ENCODE measurements at places on chromosomes 11 and 22. TPM values are rescaled to one million over a fixed set of nuclear protein-coding genes. Genes with fewer than 3 reads are reported as not detected.

GRCh38 chr11:132140056-132140455 lies 769.6 kb downstream of the NTM start:
- DNase-seq, result no peak

MUC5AC gene
- not detected for total RNA-seq

- peak; percentile 21 for DNase-seq
Measured at GRCh38 chr11:4125141-4125540, 30.5 kb downstream of the RRM1 start.

GRCh38 chr11:125062931-125063428 lies at the start of gene SLC37A2:
Gene SLC37A2, plus strand, starts transcription at chr11:125063305. Its CDS starts 63 bp downstream, at chr11:125063368.
- DNase-seq, result peak; percentile 37

- DNase-seq, result peak; percentile 6
Measured at GRCh38 chr11:122863704-122864326, 18.7 kb upstream of the JHY start.

GRCh38 chr22:46800102-46800857 lies 37.8 kb downstream of the TBC1D22A start:
- no peak for DNase-seq

OR52E8 gene
- not detected for total RNA-seq

GRCh38 chr11:131907371-131907770 lies 537.0 kb downstream of the NTM start:
- no peak for DNase-seq

GRCh38 chr11:36278531-36279282 lies 10.5 kb downstream of the COMMD9 start:
- DNase-seq, result no peak

GRCh38 chr11:6640985-6641701 lies 14.5 kb downstream of the DCHS1 start:
- no peak for DNase-seq

DNA sequence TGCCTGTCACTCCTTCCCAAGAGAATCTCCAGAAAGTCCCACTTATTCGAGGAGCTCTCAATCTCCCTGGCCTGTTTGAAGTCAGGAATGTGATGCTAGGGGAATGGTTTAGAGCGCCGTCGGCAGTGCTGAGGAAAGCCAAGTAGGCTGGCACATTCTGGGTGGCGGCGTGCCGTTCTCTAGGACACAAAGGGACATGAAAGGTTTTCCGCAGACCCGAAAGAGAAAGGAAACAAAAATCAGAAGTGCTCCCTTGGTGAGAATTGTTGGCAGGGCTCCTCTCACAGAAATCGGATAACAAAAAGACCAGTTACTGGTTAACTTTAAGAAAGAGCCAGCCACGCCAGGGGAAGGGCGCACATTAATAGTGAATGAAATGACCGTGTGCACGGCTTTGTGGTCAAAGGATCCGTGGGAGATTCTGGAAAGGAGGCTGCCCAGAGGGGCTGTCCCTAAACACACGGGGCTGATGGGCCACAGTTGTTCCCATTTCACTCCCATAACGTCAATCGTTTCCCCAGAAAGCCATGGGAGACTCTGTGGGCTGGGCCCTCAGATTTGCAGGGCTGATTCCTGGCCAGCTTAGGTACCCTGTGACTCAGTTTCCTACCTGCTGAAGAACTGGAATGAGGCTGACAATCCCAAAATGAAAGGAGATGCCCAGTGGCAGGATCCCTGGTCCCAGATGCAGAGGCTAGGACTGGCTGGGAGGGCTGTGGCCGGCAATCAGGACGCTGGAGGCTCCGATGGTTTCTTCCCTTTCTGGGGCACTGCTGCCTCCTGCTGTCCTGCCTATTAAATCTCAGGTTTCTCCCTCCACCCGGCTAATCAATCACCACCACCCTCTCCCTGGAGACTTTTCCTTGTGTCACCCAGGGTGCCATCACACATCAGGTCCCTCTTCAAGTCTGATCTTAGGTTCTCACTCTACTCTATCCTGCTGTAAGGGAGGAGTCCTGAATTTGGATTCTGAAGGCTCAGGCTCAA lies 82.3 kb downstream of the RCN1 start:
- peak; percentile 61 for DNase-seq

ENTHD1 gene
- not detected for total RNA-seq

RTN3 gene
- 79.0 TPM for total RNA-seq

- no peak for DNase-seq
Measured at GRCh38 chr11:115279813-115280761, 224.1 kb downstream of the CADM1 start.

DNA sequence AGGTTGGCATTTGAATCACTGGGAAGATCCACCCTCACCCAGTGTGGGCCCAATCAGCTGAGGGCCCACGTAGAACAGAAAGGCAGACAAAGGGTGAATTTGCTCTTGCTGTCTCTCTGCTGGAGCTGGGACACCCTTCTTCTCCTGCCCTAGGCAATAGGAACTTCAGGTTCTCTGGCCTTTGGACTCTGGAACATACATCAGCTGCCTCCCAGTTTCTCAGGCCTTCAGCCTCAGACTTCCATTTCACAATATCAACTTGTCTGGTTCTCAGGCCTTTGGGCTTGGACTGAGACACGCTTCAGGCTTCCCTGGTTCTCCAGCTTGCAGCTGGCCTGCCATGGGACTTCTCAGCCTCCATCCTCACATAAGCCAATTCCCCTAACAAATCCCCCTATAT lies 14.7 kb upstream of the ASRGL1 start:
- no peak for DNase-seq

SART1 gene
- 35.8 TPM for total RNA-seq

OMP gene
- total RNA-seq, result not detected

DNA sequence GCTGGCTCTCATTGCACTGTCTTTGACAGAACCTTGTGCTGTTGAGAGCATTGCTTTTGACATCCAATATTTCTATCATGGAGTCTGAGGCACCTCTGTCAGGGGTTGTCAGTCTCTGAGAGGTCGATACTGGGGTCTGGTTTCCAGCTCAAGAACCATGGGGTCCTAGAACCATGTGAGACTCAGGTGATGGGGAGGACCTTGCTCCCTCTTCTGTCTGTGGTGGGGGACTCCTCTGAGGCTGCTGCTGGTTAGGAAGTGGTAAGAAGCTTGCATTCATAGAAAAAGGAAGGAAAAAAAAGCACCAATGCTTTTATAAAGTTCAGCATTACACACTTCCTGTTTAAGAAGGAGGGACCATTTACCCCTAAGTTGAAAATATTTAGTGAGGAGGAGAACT lies 91.8 kb upstream of the CD44 start:
- DNase-seq, result no peak

GRCh38 chr11:70462818-70463477 lies 64.6 kb downstream of the CTTN start:
- DNase-seq, result no peak

DNA sequence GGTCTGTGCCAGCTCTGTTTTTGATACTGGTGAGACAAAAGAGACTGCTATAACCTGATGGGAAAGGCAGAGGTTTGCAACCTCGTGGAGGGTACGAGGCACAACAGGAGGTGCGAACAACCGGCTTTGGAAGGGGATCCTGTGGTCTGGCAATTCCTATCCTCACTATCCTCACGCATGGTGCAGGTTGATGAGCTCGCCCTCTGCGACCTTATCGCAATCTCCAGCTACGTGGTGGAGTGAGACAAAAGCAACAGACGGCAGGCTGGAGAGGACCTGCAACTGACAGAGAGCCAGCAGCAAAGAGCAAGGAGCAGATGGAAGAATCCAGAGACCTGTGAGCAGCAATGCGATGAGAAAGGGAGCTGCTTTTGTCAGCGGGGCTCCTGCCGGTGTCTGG lies 47.3 kb upstream of the TSKU start:
- no peak for DNase-seq

CATSPER1 gene
- 0.41 TPM for total RNA-seq

DNA sequence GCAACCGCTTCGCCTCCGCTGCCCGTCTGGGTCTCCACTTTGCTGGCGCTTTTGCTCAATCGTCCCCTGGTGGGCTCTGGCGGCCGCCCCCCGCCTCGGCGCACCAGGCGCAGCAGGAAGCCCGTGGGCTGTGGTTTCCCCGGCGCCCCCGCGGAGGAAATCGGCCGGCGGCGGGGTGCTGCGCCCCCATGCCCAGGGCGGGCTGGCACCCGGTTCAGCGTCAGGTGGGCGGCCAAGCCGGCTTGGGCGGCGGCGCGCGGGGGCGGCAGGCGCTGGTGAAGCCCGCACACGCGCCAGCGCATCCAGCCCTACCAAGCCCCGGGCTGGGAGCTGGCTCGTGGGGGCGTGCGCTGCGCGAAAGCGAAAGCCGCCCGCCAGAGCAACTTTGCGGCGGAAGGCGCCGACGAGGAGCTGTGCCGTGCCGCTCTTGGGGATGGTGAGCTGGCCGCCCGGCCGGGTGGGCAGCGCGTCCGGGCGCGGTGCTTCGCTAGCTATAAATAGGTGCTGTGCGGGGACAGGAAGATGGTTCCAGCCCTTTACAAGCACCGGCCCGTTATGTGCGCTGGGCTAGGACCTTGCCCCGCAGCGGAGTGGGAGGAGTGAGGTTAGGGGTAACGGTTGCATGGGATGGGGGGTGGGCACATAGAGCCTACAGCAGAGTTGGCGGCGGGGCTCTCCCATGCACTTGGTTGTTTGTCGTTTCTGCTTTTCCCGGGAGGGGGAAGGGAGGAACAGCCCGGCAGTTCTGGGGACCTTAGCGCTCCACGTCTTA lies 25.0 kb upstream of the SUSD2 start:
- no peak for DNase-seq

GRCh38 chr11:1077417-1078119 lies 2.9 kb downstream of the MUC2 start:
- no peak for DNase-seq
